ENCODE measurements at places on chromosomes 2 and 18.

- no peak for DNase-seq
These were observed 593.9 kb upstream of the NETO1 start for GRCh38 chr18:73461780-73462059.

DNA sequence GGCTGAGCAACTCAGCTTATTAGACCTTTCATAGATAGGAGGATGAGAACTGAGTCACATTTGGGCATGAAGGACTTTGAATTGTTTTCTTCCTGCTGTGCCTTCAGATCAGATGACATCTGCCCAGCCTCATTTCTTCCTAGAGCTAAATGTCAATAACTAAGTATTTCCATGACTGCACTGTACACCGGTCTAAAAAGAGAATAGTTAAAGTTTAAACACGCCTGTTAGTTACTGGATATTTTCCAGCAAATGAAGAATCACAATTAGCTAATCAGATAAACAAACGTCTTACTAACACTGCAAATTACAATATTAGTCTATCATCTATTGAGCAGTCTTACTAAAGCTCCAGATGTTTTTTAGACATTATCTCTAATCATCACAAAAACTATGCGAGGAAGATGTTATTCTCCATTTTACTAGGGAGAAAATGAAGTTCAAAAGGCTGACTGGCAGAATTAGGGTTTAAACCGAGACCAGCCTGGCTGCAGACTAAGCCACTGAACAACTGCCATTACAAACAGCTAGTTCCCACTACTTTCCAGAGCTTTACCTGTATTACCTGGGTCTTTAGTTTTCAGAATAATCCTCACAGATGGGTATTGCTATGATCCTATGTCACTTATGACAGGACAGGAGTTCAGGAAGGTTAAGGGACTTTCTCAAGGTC, 69.4 kb upstream of the ZNF397 start:
- DNase-seq = no peak

GRCh38 chr2:135839713-135840112, 2.7 kb upstream of the LCT start:
- DNase-seq = no peak

DNA sequence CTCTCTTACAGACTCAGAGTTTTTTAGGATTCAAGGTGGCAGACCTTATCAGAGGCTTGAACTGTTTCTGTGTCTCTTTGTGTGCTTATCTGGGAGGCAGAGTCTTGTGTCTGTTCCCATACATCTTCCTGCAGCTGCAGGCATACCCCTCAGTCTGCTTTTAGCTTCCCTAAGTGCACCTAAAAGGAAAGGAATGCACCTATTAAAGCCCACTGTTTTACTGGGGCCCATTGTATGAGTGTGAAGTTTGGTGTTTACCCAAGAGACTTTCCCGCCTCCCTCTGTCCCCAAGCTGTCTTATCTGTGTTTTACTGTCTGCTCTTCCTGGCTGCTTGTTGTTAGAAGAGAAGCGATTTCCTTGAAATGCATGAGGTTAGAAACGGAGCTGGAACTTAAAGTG, 1757.3 kb upstream of the PIK3C3 start:
- DNase-seq = no peak

DNA sequence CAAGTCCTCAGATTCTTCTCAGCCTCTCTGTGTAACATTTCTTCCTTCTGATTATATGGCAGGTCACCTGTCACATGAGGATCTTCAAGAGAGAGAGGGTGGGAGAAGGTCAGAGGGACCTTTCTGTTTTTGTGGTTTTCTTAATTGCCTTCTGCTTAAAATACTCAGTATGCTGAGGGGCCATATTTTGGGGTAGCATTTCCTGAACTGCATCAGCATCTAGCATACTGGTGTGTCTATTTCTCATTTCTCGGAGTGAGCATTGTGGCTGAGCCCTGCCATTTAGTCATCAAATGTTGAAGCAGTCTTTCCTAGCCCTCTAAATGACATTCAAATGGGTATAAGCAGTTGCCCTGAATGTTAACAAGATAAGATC, 162.7 kb downstream of the MYO3B start:
- DNase-seq = no peak

DNA sequence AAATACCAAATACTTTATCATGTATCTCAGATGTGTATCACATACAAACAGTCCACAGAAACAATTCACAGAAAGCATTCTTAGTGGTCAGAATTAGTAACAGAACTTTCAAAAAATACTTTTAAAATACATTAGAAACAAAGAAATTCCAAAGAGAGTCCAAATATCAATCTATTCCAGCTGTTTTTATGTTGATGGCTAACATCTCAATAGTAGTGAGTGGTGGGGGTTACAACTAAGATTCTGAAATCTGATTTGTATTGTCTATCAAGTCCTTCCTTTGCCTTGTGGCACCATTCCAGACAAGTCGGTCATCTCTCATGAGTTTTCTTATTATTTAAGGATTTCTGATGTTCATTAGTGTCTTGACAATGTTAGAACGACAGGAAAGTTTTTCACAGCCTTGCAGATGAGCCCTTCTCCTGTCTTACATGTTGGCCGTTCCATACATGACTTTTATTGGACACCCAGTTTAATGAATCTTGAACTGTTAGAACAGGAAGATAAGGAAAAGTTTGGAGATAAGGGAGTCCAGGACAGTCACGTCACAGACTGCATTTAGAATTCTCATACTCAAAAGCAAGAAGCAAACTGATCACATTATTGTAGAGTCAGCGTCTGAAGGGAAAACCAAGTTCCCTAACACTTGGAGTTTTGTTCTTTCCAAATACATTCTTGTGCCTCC, 410.3 kb downstream of the PID1 start:
- no peak for DNase-seq

DNA sequence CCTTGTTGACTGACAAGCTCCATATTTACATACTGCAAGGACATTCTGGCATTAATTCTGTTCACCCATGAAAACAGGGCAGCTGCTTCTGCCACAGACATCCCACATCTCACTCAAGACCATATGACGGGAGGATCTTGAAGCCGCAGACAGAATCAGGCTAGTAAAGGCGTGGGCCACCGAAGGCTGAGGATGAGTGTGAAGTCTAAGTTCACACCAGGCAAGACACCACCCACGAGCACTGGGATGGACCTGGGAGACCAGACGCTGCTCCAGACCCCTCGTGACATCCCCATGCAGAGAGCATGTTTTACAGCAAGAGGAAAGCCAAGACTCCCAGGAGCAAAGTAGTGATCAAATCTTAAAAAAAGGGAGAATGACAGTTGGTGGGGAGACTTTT, 3.2 kb downstream of the FHL2 start:
- no peak for DNase-seq

GRCh38 chr2:69087912-69088240, 74.9 kb downstream of the ANTXR1 start:
- DNase-seq = no peak

- no peak for DNase-seq
These were observed 8.9 kb upstream of the GALNT1 start for GRCh38 chr18:35572644-35573043.

DNA sequence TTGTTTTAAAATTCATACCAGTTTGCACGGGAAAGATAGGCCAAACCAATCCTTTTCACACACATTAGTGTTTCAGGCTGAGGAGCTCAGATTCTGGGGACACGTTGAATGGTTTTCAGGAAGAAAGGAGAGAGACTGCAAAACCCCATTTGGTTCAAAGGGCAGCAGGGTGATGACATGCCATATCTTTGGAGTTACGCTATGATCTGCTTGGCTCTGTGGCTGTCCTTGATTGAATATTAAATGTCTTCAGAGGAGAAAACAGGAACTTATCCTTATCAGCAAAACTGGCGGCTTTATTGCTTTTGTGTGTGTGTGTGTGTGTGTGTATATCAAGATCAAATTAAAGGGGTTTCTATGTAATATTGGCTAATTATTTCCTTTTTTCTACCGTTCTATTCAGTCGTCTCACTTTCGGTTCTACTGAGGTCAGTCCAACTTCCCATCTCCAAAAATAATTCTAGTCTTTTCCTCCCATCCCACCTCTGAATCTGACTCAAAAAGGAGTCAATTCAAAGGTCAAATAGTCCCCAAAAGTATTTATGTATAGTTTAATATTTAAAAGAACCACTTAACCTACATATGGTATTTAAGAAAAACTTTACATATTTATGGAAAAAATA, 292.9 kb upstream of the CCDC68 start:
- DNase-seq = no peak

- no peak for DNase-seq
These were observed 152.6 kb downstream of the THADA start for GRCh38 chr2:43443282-43443681.

DNA sequence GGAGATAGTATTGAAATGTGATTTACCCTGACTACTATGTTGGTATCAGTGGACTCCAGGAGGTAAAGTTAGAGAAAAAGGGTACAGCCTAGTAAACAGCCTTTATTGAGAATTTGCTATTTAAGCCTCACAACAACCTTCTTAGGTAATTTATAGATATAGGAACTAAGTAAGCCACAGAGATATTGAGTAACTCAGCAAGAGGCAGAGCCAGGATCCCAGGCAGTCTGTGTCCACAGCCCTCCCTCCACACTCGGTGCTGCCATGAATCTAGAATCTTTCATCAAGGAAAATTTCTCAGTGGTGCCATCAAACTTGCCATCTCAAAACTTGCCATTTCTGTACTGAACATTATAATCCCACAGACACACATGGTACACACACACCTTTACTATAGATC, 170.9 kb downstream of the CAPN13 start:
- DNase-seq = no peak

- no peak for DNase-seq
These were observed 121.8 kb upstream of the SMAD7 start for GRCh38 chr18:49072524-49072934.

DNA sequence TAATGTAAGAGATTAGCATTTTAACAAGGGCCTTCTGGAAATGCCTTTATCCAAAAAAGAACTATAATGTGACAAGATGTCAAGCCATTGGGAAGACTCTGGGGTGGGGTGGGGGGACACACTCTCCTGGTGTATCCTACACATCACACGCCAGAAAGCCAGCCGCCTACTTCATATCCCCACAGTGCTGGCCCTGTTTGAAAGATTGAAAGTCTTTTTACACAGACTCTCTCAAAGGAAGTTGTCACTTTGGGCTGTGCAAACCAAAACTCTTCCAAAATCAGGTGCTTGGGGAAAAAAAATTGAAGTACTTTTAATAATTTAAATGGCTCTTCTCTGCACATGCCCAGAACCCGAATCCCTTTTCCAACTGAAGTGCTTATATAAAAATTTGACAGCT, 666.7 kb downstream of the BCL11A start:
- DNase-seq = no peak

- DNase-seq = no peak
These were observed 35.6 kb downstream of the SLC25A12 start for GRCh38 chr2:171858397-171858958.

GRCh38 chr2:168470320-168471162, 14.5 kb downstream of the CERS6 start:
- DNase-seq = no peak

Data from left forelimb (tissue), 1 donor.